ENCODE measurements at places on chromosomes 3 and 15. TPM values are rescaled to one million over a fixed set of nuclear protein-coding genes. Genes with fewer than 3 reads are reported as not detected.

- DNase-seq = no peak
Measured at GRCh38 chr15:60534546-60534945, 55.6 kb upstream of the ICE2 start.

GRCh38 chr3:130950124-130950523, 56.2 kb downstream of the ATP2C1 start:
- peak; percentile 19 for DNase-seq

Gene PLSCR5
- not detected for total RNA-seq

- no peak for DNase-seq
Measured at GRCh38 chr15:68368731-68369435, 63.1 kb downstream of the ITGA11 start.

- peak; percentile 72 for DNase-seq
Measured at GRCh38 chr3:43155464-43156121, 49.7 kb upstream of the POMGNT2 start.

DNA sequence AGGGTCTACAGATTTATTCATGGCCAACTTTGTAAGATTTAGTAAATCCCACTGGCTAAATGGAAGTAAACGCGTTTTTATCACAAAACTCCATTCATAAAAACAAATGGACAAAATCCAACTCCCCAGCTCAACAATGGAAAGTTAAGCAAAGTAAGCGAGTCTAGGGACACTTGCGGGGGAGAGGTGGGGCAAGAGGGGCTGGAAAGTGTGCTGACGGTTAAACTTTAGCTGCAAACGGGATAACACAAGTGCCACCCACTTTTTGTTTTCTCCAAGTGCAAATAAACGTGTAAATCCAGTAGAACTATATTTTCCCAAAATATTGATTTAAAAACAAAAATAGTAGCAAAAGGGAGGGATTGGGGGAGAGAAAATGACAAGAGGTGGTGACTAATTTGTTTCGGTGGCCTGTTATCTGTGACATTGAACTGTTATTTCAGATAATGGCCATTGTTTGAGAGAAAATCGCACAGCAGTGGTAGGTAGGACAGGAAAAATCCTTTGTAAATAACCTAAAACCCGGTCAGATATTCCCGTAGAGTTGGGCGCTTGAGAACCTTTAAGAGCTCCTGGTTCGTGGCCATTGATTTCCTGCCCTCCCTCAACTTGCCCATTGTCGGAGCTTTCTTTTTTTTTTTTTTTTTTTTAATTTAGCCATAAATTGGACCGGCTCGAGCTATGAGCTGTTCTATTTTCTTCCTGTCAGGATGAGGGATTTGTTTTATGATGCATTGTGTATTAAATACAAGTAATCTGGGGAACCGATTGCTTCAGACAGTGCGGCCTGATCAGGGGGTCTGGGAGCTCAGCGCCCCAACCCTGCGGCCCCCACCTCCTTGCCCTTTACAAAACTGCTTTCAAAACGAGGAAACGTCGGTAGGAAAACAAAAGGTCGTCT, 514.8 kb downstream of the MECOM start:
- DNase-seq = peak; percentile 44

DNA sequence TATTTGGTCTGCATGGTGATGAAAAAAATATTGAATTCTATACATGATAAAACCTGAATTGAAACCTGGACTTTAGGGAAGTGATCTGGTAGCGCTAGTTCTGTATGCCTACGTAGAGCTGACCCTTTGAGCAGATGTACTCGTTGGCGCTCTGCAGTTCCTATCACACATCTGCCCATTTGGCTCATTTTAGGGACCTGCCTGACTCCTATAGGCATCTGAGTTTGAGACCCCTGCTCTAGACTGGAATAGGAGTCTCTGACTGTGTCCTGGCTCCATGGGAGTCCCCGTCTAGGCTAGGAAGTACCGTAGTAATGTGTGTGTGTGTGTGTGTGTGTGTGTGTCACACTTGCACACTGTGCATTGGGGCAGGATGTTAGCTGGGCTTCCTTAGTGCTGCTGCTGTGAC, 21.2 kb downstream of the STARD5 start:
- DNase-seq = no peak

Gene ASB14
- total RNA-seq = not detected

Gene KCNH8
- total RNA-seq = 0.05 TPM

DNA sequence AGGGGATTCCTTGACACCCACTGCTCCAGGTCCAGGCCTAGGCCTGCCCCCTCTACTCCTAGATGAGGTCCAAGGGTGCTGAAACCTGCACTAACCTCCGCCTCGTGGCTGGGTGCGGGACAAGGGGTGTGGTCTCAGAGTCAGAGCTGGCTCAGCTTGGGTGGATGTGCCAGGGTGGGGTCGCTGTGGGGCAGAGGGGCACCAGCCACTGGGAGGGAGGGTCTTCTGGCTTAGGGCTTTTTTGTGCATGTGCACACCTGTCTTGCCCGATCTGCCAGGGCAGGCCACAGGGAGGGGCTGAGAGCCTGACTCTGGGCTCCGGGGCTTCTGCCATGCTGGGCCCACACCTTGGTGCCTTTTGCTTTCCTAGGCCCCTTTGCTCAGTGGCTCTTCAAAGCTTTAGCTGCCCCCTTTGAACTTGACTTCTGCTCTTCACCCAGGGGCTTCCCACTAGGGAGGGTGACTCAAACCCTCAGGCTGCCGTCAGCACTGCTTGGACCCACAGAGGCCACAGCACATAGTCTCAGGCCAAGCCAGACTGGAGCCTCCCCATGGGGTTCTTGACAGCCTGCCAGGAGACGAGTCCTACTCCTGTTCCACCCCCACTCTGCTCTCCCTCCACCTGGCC, 73.0 kb downstream of the KLF13 start:
- DNase-seq = no peak

GRCh38 chr15:60392986-60393790, 4.6 kb downstream of the ANXA2 start:
- peak; percentile 99 for DNase-seq

Gene RAB6B
- 4.3 TPM for total RNA-seq

Gene NR1I2
- 0.20 TPM for total RNA-seq

- no peak for DNase-seq
Measured at GRCh38 chr3:148605521-148605920, 92.2 kb upstream of the AGTR1 start.

Gene KNG1
- total RNA-seq = not detected

GRCh38 chr15:100919481-100920405, 586 bp downstream of the LRRK1 start:
- DNase-seq = no peak

Measured in renal cortical epithelial cell (primary cell).